ENCODE measurements at places on chromosomes 4 and X. TPM values are rescaled to one million over a fixed set of nuclear protein-coding genes. Genes with fewer than 3 reads are reported as not detected.

The PABPC5 gene
- 0.72 TPM for total RNA-seq

The CPLX1 gene
- total RNA-seq: 4.4 TPM

The LPAR4 gene
- 0.15 TPM for total RNA-seq

The PLP1 gene
- 9.4 TPM for total RNA-seq

The TDO2 gene
- total RNA-seq: not detected

The CNGA1 gene
- total RNA-seq: not detected

The RPA4 gene
- 0.22 TPM for total RNA-seq

The STK32B gene
- total RNA-seq: 1.4 TPM

The UGT2B10 gene
- total RNA-seq: not detected

The SORBS2 gene
- 911 TPM for total RNA-seq

The CORIN gene
- total RNA-seq: 96.8 TPM

The STOX2 gene
- 10.6 TPM for total RNA-seq

The GAGE12C gene
- not detected for total RNA-seq

The XAGE2 gene
- not detected for total RNA-seq

The NPY2R gene
- total RNA-seq: not detected

The PPID gene
- 38.2 TPM for total RNA-seq

The DSPP gene
- total RNA-seq: not detected

The TMPRSS11A gene
- not detected for total RNA-seq

The MAEA gene
- total RNA-seq: 49.6 TPM

The TLR10 gene
- total RNA-seq: not detected

The TRPC5OS gene
- not detected for total RNA-seq

The ZDHHC15 gene
- total RNA-seq: 3.5 TPM

The RFC1 gene
- total RNA-seq: 23.3 TPM

The PFKFB1 gene
- 0.22 TPM for total RNA-seq

The SLC7A11 gene
- total RNA-seq: 0.20 TPM

The OPN1MW3 gene
- total RNA-seq: not detected

The ZNF81 gene
- 4.7 TPM for total RNA-seq

The RTL3 gene
- 0.15 TPM for total RNA-seq

The TNIP3 gene
- total RNA-seq: not detected

The CT45A1 gene
- not detected for total RNA-seq

The MEPE gene
- not detected for total RNA-seq
